ENCODE measurements at places on chromosomes 2 and 18.

DNA sequence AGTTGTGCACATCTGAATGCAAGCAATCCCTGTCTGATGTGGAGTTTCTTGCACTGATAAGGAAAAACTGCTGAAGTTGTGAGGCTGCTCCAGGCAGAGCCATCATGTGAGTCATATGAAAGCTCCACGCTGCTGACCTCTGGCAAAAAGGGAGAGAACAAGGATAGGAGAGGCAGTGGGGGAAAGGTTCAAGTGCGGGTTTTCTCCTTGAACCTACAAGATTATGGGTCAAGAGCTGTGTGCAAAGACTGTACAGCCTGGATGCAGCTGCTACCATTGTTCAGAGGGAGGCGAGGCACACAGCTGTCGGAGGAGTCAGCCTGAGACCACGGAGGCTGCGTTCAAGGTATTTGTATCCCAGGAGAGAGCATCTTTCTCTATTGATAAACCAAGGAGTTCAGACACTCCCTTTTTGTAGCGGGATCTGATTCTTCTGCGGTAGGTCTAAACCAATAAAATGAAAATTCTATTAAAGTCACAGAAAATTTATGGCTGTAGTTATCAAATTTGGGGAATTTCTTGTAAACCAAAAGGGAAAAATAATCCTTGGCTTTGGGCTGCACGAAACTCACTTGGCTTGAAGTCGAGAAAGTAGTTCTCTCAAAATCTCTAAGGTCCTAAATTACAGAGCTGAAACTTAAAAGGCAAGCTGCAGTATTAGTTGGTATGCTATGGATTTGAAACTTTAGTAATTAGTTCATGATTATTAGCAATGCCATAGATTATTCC is at the start of gene CDK15:
Gene CDK15, plus strand, starts transcription at position 96 of the 729 bp plus-strand sequence. Its CDS starts 128 bp downstream, at position 224.
- no peak for DNase-seq

DNA sequence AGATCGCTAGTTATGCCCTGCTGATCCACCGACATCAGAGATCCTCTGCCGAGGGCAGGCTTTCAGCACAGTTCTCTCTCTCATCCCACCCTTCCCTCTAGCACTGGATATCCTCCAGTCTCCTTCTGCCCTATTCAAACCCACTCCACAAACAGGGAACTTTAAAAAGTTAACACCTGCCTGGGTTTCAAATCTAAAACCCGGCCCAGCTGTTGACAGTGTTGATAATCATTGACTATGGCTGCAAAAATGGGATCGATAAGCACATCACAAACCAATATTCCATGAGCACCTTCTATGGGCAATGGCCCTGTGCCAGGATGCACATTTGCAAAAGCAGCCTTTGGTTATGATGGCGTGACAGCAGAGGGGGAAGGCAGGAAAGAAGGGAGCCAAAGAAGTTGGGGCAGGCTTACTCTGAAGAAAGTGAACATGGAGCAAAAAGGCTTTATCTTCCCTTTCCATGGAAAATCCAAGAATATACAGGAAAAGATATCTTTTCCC is 482.3 kb upstream of the KLHL29 start:
- no peak for DNase-seq

GRCh38 chr2:112733456-112733855 is 12.6 kb downstream of the NT5DC4 start:
- DNase-seq: no peak

DNA sequence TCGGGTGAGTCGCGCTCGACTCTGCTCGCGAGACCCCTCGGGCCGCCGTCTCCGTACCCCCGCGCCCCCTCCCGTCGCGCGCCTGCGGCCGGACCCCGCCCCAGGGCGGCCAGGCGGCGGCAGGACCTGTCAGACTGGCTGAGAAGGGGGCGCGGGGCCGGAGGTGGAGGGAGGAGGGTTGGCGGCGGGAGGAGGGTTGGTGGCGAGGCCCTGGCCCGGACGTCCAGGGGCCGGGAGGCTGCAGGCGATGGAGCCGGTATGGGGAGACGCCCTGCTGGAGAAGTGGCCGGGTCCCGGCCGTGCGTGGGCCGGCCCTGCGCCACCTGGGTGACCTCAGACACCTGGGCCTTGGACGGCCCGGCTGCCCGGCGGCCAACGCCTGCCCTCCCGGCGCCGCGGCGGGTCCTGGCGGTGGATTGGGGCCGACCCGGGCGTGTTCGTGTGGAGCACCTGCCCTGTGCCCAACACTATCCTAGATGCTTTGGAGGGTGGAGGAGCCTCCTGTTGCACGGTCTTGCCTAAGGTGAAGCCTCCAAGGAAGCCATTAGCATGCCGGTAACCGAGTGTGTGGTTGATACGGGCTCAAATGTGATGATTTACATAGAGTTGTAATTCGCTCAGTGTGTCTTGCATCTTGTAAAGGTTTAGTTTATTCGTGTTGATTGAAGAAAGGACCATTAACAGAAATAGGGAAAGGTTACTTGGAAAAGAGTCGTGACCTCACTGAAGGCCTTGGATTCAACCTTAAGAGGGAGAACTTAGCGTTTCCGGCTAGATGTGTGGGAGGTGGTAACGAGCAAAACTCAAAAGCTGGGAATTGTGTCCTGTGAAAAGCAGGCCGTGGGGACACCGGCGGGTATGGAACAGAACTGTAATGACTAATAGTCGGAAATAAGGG is 550 bp downstream of the MYL12B start:
- peak; percentile 30 for DNase-seq

DNA sequence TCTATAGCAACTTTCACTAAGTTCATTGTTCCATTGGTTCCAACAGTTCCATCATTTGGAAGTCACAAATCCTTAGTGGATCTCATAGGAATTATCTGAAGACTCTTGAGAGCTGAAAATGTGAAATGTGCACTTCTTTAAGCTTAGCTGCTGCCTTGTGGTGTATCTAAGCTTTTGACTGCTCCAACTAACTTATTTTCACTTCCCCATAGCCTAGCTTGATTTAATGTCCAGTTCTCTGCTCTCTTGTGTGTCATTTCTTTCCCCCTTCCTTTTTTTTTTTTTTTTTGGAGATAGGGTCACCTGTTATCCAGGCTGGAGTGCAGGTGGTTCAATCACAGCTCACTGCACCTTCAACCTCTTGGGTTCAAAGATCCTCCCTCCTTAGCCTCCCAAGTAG is 34.9 kb upstream of the CD302 start:
- no peak for DNase-seq

- no peak for DNase-seq
These were observed 91.4 kb downstream of the OSBPL1A start for GRCh38 chr18:24306201-24306600.

DNA sequence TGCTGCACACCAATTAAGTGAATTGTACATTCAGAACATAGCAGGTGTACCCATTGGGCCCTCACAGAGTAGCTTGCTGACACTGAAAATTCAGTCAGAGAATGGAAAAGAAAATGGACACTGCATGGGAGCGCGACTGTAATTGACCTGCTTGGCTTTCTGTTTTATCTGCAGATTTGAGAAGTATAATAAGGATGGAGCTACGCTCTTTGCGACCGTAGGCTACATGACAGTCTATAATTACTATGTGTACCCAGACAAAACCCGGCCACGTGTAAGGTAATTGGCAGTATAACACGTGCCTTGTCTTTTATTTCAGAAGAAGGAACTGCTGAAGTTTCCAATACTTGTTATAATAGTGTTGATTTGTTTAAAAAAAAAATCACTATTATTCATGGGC is 33.5 kb upstream of the METAP1D start:
- no peak for DNase-seq

DNA sequence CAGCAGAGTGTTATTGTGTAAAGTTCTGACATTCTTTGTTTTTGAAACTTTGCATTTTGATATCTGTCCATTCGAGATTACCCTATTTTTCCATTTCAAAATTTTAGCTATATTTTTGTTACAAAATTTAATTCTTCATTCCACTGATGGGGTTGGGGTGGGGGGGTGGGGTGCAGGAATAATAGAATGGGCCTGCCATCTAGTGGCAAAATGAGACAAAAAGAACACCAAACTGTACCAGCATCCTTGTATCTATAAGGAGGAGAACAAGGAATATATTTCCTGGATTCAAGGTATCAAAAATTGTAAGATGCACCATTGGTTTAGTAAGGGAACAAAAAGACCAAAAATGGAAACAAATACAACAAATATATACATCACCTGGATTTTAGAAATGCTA is 27.9 kb upstream of the TTR start:
- no peak for DNase-seq

DNA sequence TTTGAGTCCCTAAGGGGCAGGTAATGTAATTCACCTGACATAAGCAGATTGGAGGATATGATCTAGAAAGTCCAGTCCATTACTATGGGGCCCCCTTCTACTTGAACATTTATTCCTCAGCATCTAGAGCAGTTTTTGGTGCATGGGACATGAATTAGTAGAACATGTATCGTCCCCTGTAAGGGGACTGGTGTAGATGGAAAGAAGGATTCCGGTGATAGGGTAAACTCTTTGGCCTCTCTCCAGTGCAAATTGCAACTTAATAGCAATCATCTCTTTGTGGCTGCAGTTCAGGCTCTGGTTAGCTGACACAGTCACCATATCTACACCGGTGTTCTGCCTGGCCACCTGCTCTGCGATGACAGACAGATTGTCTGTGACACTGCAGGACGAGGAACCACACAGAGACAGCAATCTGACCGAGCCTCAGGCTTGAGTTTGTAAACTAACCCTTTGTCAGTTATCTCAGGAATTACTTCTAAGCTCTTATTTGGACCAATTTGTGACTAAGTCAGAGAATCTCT is 6.4 kb upstream of the SLC8A1 start:
- DNase-seq: no peak

DNA sequence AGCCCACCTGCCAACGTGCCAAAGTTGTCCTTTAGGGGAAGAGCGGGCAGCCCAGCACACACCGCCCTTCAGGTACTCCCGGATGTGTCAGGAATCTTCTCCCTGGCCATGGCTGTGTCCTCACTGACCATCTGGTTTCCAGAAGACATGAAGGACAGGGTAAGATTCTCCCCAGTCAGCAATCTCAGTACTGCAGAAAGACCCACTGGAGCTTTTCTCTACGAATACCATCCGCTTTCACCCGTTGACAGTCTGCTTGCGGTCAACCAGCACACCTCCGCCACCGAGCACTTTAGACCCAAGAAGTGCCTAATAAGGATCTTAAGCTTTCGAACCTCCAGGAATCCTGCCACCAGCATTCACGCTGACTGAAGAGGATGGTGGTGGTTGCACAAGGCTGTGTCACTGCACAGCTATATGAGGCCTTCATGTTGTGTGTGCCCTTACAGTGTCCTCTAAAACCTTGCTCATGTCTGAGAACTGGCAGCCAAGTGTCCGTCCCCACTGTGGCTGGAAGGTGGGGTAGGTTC is 42.7 kb upstream of the ITM2C start:
- no peak for DNase-seq

DNA sequence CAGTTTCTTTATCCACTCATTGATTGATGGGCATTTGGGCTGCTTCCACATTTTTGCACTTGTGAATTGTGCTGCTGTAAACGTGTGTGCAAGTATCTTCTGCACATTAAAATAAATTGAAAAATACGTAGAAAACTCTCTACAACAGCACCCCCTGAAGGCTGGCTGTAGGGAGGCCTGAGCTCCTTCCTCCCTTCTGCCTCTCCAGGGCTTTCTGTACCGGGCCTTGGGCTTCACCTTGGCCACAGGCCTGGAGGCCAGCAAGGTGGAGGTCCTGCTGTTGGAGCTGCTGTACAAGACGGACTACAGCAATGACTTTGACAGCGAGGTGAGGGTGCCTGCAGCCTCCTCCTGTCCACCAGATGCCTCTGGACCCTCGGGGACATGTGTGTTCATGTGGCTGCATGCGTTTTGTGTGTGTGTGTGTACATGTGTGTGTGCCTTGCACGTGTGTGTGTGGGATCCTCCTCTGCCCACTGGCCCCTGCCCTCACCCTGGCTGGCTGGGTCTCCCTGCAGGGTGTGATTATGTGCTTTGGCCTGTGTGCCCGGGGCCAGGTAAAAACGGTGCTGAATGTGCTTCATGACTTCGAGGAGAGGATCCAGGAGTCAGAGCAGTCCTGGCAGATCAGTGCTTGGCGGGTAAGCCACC is 29.2 kb downstream of the MROH2A start:
- DNase-seq: no peak

DNA sequence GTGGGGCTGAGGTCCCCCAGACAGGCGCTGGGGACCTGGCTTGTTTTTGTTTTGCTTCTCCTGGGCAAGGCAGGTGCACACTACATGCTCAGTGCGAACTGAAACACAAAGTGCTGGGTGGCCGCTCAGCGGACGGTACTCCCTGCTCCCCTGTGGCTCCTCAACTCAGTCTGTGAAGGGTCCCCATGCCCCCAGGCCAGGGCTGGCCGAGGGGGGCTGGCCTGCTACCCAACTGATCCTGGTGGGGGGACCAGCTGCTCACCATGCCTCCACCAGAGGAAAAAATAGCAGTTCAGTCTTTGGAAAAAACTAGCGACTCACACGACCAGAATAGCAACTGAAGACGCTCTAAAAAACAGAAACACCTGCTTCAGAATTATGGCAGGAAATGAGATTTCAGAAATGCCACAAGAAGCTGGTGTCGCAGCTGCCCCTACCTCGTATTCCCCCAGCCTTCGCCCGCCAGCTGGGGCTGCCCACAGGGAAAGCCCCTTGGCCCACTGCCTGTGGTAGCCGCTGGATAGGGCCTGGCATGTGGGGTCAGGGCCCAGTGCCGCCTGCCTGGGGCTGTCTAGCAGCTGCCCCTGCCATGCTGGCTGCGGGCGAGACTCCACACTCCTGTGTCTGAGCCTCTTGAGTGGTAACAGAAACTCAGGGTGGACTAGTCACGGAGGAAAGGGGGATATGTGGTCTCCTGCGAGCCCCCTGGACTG is 43.7 kb downstream of the MEX3C start:
- DNase-seq: peak; percentile 32

- DNase-seq: no peak
These were observed 30.1 kb downstream of the IMPA2 start for GRCh38 chr18:12011199-12011956.

DNA sequence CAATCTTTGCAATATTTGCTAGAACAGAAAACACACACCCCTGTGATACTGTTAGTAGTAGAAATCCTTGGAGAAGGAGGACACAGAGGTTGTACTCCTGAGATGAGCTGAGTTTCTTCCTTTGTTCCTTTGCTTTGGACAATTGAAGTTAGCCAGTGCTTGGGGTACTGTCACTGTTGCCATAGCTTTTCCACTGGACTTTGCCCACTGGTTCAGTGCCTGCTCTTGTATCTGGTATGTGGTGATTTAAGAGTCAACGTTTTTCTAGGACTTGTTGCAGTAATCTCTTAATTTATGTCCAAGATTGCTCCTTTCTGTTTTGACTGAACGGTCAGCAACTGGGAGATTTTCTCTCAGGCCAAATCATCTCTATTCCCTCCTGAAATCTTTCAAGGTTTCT is 26.1 kb upstream of the RAB27B start:
- DNase-seq: no peak

DNA sequence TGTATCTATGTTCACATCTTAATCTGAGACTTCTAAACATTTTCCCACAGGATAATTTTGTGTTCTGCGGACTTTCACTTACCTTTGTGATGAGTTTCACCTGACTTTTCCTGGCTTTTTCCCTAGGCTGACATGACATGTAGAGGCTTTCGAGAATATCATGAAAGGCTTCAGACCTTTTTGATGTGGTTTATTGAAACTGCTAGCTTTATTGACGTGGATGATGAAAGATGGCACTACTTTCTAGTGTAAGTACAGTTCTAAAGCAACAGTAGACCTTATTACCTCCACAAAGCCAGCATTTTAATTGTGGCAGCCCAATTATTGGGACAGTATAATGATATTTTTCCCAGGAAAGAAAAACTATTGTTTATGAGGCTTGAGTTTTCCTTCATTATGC is 34.1 kb upstream of the METAP1D start:
- DNase-seq: no peak

GRCh38 chr18:71878226-71878625 is 665.9 kb downstream of the CBLN2 start:
- no peak for DNase-seq

All from activated effector memory CD4-positive, alpha-beta T cell treated with Interleukin-2 at 50 U/mL for 16 hours (primary cell).